ENCODE measurements at places on chromosomes 3 and 15. TPM values are rescaled to one million over a fixed set of nuclear protein-coding genes. Genes with fewer than 3 reads are reported as not detected.

DNA sequence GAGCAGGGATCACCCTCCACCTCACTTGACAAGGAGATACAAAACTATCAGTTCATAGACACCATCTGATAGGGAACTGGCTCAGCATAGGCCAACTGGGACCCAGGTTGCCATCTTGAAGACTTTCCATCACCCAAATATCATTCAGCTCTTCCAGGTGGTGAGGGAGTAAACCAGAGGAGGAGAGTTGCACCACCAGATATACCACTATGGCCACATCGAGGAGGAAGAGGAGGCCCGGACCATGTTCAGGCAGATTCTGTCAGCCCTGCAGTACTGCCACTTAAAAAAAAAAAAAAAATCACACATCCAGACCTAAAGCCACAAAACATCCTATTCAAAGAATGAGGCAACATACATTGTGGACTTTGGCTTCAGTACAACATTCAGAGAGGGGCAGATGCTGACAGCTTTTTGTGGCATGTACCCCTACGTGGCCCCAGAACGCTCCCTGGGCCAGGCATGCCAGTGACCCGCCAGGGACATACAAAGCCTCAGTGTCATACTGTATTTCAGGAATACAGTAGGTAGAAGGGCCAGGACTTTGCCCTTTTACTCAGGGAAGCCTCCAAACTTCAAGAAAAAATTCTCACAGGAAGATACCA, 18.4 kb upstream of the EMC3 start:
- H3K4me3 ChIP-seq = no peak overlapping the region
- no peaks in the 10 kb centered on the region for H3K4me1 ChIP-seq
- H3K36me3 ChIP-seq = no peaks in the 10 kb centered on the region
- no peak for DNase-seq
- no peaks in the 10 kb centered on the region for H3K27me3 ChIP-seq
- no peak overlapping the region for H3K27ac ChIP-seq

DNA sequence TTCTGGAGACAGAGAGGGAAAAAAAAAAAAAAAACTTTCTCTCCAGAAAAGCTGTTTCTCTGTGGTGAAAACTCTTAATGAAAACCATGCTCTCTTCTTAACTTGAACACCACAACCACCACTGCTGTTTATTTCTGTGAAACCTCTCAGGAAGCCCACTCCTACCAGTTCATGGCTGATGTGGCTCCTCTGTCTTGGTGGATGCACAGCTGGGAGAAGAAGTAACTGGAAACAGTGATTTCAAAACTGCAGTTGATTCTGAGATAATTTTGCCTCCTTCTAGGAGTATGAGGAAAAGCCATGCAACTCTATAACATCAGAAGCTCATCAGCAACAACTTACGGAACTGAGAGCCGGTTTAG, 40.2 kb upstream of the PYGO1 start:
- H3K36me3 ChIP-seq = no peaks in the 10 kb centered on the region
- no peaks in the 10 kb centered on the region for H3K4me1 ChIP-seq
- no peaks in the 10 kb centered on the region for H3K27me3 ChIP-seq
- no peak overlapping the region for H3K4me3 ChIP-seq
- DNase-seq = no peak

DNA sequence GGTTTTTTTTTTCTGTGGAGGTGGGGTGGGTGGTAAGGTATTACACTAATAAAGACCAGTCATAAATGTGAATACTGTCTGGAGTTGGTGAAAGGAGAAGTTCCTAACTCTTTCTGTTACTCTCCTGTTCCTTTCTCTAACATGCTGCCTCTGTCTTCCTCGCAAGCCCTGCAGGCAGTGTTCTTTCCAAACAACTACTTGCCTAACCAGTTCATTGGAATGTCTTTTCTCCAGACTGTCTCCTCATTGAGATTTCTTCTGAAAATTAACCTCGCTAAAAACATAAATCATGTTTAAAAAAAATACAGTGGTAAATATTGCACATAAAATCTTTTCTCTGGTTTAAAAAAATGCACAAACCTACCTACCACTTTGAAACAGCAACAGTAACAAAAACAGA, 135.2 kb downstream of the TP63 start:
- H3K27me3 ChIP-seq = no peaks in the 10 kb centered on the region
- H3K4me3 ChIP-seq = no peak overlapping the region
- H3K27ac ChIP-seq = no peak overlapping the region
- no peaks in the 10 kb centered on the region for H3K4me1 ChIP-seq
- no peak for DNase-seq

- no peaks in the 10 kb centered on the region for H3K36me3 ChIP-seq
- H3K4me1 ChIP-seq = peaks cover 21% of the 10 kb centered on the region
- H3K27me3 ChIP-seq = no peaks in the 10 kb centered on the region
- no peak overlapping the region for H3K27ac ChIP-seq
- H3K4me3 ChIP-seq = no peak overlapping the region
- no peak for DNase-seq
Observed at GRCh38 chr3:73739791-73740453, 115.2 kb upstream of the PDZRN3 start.

DNA sequence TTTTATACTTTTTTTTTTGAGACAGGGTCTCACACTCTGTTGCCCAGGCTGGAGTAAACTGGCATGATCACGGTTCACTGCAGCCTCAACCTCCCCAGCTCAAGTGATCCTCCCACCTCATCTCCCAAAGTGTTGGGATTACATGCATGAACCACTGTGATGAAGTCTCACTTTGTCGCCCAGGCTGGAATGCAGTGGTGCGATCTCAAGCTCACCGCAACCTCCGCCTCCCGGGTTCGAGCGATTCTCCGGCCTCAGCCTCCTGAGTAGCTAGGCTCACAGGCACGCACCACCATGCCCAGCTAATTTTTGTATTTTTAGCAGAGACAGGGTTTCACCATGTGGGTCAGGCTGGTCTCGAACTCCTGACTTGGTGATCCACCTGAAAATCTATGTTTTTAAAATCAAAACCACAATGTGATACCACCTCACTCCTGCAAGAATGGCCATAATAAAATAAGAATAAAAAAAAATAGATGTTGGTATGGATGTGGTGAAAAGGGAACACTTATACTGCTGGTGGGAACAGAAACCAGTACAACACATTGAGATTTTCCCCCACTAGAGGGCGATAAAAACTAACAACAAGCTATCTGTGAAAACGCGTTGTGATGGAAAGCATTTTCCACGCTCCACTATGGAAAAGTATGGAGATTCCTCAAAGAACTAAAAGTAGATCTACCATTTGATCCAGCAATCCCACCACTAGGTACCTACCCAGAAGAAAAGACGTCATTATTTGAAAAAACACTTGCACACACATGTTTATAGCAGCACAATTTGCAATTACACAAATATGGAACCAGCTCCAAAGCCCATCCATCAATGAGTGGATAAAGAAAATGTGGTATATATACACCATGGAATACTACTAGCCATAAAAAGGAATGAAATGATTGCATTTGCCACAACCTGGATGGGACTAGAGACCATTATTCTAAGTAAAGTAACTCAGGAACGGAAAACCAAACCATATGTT, 26.8 kb upstream of the OCA2 start:
- DNase-seq = no peak
- no peak overlapping the region for H3K4me3 ChIP-seq
- peaks cover 10% of the 10 kb centered on the region for H3K36me3 ChIP-seq

DNA sequence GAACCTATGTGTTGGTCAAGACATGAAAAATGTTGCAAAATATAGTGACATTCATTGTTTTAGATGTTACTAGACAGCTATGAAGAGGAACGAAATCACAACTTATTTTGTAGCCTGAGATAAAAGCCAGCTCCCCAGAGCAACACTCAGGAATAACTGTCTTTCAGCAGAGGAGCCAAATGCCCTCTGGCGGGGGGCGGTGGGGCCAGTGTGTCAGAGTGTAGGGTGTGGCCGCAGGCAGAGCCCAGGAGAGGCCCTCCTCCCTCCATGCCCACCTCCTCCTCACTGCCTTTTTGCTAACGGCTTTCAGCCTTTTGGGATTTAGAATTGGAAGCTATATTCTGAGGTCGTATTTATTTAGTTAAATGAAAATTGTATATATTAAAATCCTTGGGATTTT, 16.9 kb downstream of the APOD start:
- DNase-seq = no peak
- H3K4me3 ChIP-seq = no peak overlapping the region
- H3K27me3 ChIP-seq = no peaks in the 10 kb centered on the region
- no peaks in the 10 kb centered on the region for H3K36me3 ChIP-seq
- H3K27ac ChIP-seq = no peak overlapping the region

GRCh38 chr3:2714834-2715233, 395.3 kb downstream of the IL5RA start:
- no peak overlapping the region for H3K27ac ChIP-seq
- no peak overlapping the region for H3K4me3 ChIP-seq
- DNase-seq = no peak
- H3K27me3 ChIP-seq = no peaks in the 10 kb centered on the region
- no peaks in the 10 kb centered on the region for H3K36me3 ChIP-seq
- no peaks in the 10 kb centered on the region for H3K4me1 ChIP-seq

DNA sequence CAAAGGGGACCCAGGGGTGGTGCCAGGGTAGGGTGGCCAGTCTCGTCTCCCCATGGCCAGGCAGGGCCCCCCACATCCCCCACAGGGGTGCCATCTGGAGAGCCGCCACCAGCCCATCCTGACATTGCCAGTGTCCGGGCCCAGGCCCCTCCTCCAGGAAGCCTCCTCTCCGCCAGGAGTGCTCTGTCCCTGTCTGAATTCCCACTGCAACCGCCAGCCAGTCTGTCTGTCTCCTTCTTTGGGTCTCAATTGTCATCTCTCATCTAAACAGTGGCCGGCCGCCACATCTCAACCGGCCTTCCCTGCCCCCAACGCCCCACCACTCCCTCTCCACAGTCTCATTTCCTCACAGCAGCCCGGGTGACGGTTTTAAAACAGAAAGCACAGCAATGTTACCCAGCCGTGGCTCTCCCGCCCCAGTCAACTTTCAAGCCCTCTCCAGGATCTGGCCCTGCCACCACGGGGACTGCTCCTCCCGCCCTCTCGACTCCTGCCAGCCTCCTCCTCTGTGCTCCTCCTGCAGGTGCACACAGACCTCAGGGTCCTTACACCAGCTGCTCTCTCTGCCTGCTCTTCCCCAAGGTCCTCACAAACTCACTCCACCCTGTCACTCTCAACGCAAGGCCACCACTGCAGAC, 57.0 kb downstream of the IQSEC1 start:
- H3K27ac ChIP-seq = peak overlapping the region; percentile 47
- H3K36me3 ChIP-seq = no peaks in the 10 kb centered on the region
- H3K4me1 ChIP-seq = peaks cover 33% of the 10 kb centered on the region
- no peaks in the 10 kb centered on the region for H3K27me3 ChIP-seq

DNA sequence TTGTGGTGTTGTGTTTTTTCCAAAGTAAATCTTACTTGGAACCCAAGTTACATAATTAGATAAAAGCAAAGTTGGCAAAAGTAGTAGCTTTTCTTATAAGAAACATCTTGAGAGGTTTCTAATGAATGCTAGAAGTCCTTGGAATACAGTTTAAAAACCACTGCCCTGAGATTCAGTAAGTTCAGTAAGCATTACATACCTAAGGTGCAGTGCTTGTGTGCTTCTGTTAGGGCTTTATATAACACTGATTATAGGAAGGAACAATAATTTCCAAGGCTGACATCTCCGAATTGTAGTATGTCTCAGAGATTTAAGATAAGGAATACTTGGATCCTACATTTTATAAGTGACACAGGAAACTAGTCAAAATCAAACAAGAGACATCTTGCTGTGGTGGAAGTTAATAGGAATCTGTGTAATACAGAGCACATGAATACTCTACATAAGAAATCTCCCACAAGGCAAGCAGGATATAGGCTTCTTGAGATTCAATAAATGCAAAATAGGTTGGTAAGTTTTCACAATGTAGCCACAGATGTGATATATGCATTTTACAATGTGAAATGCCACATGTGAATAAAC, 268.2 kb downstream of the LSAMP start:
- DNase-seq = no peak
- H3K27me3 ChIP-seq = no peaks in the 10 kb centered on the region
- no peak overlapping the region for H3K4me3 ChIP-seq
- no peaks in the 10 kb centered on the region for H3K4me1 ChIP-seq
- H3K36me3 ChIP-seq = no peaks in the 10 kb centered on the region

DNA sequence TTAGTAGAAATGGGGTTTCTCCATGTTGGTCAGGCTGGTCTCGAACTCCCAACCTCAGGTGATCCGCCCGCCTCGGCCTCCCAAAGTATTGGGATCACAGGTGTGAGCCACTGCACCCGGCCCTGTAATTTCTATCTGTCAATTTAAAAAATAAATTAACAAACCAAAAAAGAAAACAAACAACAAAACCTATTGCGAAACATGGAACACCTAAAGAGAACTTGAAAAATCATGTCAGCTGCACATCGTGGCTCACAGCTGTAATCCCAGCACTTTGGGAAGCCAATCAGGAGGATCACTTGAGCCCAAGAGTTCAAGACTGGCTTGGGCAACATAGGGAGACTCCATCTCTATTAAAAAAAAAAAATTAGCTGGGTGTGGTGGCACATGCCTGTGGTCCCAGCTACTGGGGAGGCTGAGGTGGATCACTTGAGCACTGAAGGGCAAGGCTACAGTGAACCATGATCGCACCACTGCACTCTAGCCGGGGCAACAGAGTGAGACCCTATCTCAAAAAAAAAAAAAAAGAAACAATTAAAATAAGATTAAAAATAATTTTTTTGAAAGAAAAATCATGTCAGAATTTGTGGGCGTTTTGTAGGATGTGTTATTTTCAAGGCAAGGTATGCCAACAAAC, 19.6 kb downstream of the PARP6 start:
- no peak for DNase-seq
- no peaks in the 10 kb centered on the region for H3K27me3 ChIP-seq
- H3K27ac ChIP-seq = no peak overlapping the region
- peaks cover 75% of the 10 kb centered on the region for H3K36me3 ChIP-seq

GRCh38 chr15:68734352-68734751, 86.3 kb downstream of the ANP32A start:
- peaks cover 6% of the 10 kb centered on the region for H3K4me1 ChIP-seq
- H3K36me3 ChIP-seq = no peaks in the 10 kb centered on the region
- no peak overlapping the region for H3K4me3 ChIP-seq
- no peaks in the 10 kb centered on the region for H3K27me3 ChIP-seq
- no peak for DNase-seq

DNA sequence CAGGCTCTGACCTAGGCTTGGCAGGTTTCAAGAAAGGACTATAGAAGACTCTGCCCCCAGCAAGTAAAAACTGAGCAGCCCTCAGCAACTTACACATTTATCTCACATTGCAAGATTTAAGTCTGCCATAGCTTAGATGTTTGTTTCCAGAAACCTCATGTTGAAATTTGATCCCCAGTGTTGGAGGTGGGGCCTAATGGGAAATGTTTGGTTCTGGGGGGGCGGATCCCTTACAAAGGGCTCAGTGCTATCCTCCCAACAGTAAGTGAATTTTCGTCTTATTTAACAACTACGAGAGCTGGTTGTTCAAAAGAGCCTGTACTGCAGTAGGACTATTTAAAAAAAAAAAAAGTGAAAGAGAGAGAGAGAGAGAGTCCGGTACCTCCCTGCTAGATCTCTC, 125.2 kb upstream of the PROK2 start:
- H3K4me3 ChIP-seq = no peak overlapping the region
- H3K4me1 ChIP-seq = no peaks in the 10 kb centered on the region
- H3K27ac ChIP-seq = no peak overlapping the region
- H3K27me3 ChIP-seq = no peaks in the 10 kb centered on the region
- no peak for DNase-seq
- H3K36me3 ChIP-seq = no peaks in the 10 kb centered on the region

GRCh38 chr15:87527416-87527815, 729.1 kb downstream of the NTRK3 start:
- no peak overlapping the region for H3K4me3 ChIP-seq
- H3K27ac ChIP-seq = no peak overlapping the region
- H3K27me3 ChIP-seq = no peaks in the 10 kb centered on the region
- no peaks in the 10 kb centered on the region for H3K4me1 ChIP-seq
- H3K36me3 ChIP-seq = no peaks in the 10 kb centered on the region

SPATA12 gene
- total RNA-seq = not detected

DNASE1L3 gene
- 3.8 TPM for total RNA-seq

STRC gene
- total RNA-seq = 1.2 TPM

FAM174B gene
- 10.0 TPM for total RNA-seq

OCA2 gene
- 14.8 TPM for total RNA-seq

FETUB gene
- not detected for total RNA-seq
